ENCODE measurements at places on chromosomes 7 and 10. TPM values are rescaled to one million over a fixed set of nuclear protein-coding genes. Genes with fewer than 3 reads are reported as not detected.
A peak's percentile ranks its signal among the peaks of the same experiment; 100 is the strongest.

The SMO gene
- 121 TPM for polyA plus RNA-seq

The FANK1 gene
- polyA plus RNA-seq = 8.5 TPM

The KCNK18 gene
- not detected for polyA plus RNA-seq

GRCh38 chr7:95686109-95686508, 86.2 kb upstream of the DYNC1I1 start:
- peak; percentile 66 for DNase-seq

Data from renal cortex interstitium (tissue), 15 donors.